H4 (cell line): ENCODE measurements at places on chromosomes 3 and 15. TPM values are rescaled to one million over a fixed set of nuclear protein-coding genes. Genes with fewer than 3 reads are reported as not detected.

DNA sequence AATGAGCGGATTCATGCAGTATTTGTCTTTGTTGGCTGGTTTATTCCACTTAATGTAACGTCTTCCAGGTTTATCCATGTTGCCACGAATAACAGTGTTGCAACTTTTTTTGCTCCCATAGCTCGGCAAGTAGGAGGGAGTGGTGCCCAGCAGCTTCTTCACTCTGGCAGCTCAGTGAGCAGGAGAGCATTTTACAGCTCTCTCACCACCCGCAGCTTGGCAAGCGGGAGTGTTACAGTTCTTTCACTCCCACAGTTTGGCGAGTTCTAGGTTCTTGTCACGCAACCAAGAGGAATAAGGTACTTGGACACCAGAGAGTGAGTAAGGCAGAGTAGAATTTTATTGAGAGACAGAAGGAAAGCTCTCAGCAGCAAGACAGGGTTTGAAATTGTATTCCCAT is 935.2 kb downstream of the TBL1XR1 start:
- no peak for DNase-seq

- no peak for DNase-seq
Measured at GRCh38 chr15:74907163-74907870, 666 bp upstream of the FAM219B start.

Gene ST8SIA2
- 0.04 and 1.6 TPM in 2 replicates for total RNA-seq

DNA sequence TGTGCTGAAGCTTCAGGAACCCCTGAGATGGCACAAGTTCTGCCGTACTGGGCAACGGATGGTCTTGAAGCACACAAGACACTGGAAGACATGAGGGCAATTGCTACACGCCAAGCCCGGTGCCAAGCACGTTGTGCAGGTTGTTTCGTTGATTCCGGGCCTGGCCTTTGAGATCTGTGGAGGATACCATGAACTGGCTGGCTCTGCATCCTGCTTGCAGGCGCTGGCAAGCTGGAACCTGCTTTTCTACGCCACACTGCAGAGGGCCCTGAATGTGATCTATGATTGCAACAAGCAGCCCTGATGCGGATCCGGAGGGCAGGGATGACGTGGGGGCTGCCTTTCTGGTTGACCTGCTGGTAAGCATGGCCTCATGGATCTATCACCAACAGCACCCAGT is 262.5 kb upstream of the ATP10A start:
- DNase-seq = no peak

Gene IMP3
- 161 and 188 TPM in 2 replicates for total RNA-seq

Gene GOLGA8G
- 0.16 TPM in 1 of 2 replicates, not detected in the other for total RNA-seq

- peak; percentile 72 for DNase-seq
Measured at GRCh38 chr15:34366271-34367065, 528 bp downstream of the LPCAT4 start.

Gene BOC
- 3.7 and 8.0 TPM in 2 replicates for total RNA-seq

Gene PARP15
- total RNA-seq = not detected in 2 replicates

DNA sequence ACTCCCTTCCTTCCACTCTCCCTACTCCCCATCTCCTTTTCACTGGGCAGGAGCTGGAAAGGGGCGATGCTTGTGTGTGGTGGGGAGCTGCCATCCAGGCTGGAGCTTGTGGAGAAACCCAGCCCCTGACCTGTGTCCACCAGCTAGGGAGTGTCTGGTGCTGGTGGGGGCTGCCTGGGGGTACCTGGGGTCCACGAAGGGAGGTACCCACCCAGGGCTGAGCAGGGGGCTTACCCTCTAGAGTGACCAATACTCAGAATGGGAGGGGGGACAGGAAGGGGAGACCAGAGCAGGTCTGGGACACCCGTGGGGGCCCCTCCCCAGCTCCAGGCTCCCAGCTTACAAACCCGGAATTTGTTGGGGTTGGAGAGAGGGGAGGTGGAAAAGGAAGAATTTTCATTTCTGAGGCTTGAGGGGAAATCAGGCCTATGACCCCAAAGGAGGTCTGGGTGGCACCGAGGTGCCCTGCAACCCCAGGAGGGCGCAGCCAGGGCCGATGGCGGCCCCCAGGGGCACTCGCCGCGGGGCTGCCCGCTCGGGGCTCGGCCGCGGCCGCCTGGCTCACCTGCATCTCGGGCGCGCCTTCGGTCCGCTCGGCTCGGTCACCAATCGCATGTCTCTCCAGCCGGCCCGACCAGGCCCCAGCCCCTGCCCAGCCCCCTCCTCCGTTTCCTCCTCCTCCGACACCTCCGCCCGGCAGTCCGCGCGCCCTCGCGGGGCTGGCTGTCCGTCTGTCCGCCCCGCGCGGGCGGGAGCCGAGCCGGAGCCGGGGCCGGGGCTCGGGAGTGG is 773 bp downstream of the LINGO1 start:
- DNase-seq = no peak

GRCh38 chr15:88512078-88512477 is 34.4 kb downstream of the DET1 start:
- no peak for DNase-seq

Gene CTDSPL
- total RNA-seq = 6.9 and 11.0 TPM in 2 replicates

GRCh38 chr15:97077975-97078374 is 747.5 kb downstream of the NR2F2 start:
- DNase-seq = no peak

- DNase-seq = no peak
Measured at GRCh38 chr3:108106031-108106430, 15.2 kb upstream of the CD47 start.
